ENCODE measurements at places on chromosomes 3 and 15.

- no peak for DNase-seq
These were observed 244.8 kb upstream of the IGF1R start for GRCh38 chr15:98403569-98403968.

- no peak for DNase-seq
These were observed 20.7 kb downstream of the HGD start for GRCh38 chr3:120661106-120661905.

GRCh38 chr15:26886566-26886965, 19.7 kb downstream of the GABRA5 start:
- DNase-seq = no peak

DNA sequence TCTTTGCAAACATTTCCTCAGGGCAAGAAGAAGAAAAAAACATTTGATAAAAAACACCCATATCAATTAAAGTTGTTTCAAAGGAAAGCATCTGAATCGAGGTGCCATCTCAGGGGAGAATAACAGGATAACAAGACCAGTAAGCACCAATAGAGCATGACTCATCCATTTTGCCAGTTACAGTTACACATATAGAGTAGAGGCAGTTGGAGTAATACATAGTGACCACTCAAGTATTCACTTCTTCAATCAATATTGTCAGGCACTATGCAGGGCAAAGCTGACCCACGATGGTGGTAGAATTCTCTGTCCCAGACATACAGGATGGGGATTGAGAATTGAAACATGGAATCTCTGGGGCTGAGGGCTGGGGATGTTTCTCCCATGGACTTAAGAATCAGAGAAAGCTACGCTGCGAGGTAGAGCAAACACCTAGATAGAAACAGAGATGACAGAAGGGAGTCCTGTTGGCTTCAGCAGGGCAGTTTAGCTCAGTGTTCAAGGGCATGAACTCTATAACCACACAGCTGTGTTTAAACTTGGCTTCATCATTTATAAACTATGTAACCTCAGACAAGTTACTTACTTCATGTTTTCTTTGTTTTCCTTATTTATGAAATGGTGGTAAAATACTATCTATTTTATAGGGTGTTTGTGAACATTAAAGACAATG, 186.4 kb upstream of the NANOGP8 start:
- DNase-seq = no peak

DNA sequence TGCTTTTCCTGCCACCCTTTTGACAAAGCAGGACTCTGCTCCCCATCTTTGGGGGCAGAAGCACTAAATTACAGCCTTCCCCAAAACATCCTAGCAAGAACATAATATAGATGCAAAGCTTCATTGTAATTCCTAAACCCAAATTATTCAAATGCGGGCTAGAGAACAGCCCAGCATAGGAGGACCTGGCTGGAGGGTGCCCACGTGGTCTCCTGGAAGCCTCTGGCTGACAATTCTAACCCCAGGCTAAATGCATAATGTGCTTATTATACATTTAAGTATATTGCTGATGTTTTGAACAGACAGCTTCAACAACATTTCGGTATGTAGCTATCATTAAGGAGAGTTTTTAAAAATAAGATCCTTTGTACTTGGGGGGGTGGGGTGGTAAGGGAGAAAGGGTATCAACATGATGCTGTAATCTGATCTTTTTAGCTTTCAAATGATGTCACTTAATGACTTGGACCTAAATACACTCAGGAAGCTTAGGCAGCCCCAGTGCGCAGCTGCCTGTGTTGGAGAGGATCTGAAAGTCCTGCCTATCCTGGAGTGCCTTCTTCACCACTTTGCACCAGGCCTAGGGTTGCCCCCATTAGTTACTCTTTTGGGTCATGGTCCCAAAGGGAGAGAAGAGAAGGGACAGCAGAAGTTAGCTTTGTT, 57.2 kb upstream of the USP3 start:
- DNase-seq = no peak

DNA sequence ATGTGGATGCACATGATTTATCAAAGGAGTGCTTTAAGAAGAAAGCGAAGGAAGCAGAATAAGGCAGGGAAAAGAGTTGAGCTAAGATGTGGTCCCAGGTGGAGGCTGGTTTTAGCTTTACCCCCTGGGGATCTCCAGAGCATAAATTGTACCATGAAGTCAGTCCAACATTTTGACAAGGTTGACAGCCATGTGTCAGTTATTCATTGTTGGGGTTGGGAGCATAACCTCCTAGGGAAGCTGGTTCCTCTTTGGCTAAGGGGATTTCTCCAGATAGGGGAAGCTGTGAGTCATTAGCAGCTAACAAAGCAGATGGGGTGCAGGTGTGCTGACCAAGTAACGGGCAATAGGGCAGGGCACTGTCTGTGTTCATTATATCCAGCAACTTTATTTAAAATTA, 123.7 kb upstream of the IGSF10 start:
- DNase-seq = no peak

GRCh38 chr3:129441782-129442181, 1.8 kb downstream of the IFT122 start:
- DNase-seq = no peak

DNA sequence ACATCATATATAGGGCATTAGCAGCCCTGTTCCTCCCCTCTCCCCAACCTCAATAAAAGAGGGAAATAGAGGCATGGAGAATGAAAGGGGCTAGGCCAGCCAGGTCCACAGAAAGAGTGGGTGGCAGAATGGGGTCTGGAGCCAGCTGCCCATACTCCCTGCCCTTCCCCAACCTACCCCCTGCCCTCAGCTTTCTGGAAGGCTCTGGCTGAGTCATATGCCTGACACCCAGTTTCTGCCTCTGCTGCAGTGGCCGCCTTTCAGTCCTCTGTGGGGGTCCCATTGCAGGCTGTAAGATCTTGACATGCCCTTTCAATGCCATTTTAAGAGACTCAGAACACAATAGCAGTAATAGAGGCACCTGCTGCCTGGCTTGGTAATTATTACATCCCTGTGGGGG, 95.7 kb downstream of the LINGO1 start:
- no peak for DNase-seq

DNA sequence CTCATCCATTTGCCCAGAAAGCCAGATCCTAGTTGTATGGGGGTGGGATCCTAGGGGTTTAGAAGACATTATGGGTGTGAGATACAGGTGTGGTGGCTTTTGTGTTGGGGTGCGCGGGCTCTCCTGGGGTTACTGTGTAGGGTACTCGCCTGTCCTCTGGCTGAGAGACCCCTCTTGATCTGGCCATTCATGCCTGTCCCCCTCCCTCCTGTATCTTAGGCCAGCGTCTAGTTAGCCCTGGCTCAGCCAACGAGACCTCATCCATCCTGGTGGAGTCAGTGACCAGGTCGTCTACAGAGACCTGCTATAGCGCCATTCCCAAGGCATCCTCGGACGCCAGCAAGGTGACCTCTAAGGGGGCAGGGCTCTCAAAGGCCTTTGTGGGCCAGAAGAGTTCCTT, 41.4 kb downstream of the DNASE1L3 start:
- DNase-seq = no peak

GRCh38 chr3:190064112-190064511, 56.6 kb downstream of the P3H2 start:
- DNase-seq = no peak

DNA sequence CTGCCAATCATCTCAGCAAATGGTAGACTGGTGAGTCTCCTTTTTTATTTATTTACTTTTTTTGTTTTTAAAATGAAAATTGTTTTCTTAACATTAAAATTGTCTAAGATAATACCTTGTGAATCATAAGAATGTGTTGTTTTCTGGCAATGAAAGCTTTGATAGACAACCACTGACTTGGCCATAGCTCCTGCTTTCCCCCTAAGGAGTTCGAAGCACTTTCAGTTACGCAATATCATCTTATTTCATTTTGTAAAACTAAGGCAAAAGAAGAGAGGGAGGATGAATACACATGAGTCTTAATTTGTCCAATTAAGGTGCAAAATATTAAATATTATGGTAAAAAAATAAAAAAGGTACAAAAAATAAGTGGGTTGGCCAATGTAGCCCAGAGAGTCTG, 74.8 kb upstream of the PLCL2 start:
- no peak for DNase-seq

DNA sequence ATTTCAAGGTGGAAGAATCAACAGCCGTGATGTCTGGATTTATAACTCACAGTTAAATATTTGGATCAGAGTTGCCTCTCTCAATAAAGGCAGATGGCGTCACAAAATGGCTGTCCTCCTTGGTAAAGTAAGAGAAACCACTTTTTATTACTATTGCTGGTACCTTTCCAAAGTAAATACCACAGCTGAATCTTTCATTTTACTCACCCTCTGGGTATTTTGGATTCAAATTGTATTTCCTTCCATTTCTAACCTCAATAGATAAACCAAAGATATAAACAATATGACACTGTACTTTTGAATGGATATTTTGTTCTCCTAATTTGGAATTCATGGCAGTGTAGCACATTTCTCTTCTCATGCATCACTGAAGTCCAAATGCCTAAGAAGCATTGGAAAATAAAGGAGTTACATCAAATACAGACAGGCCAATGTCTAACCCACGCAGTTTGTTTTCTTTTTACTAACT, 29.5 kb downstream of the KLHL24 start:
- no peak for DNase-seq

GRCh38 chr3:40099871-40100270, 209.6 kb upstream of the EIF1B start:
- no peak for DNase-seq

GRCh38 chr15:86850939-86851338, 771.3 kb downstream of the AGBL1 start:
- DNase-seq = no peak

- no peak for DNase-seq
These were observed 36.6 kb downstream of the CCDC66 start for GRCh38 chr3:56593455-56594158.

- no peak for DNase-seq
These were observed 133.8 kb upstream of the LRTM1 start for GRCh38 chr3:55061720-55062034.

- no peak for DNase-seq
These were observed 90.1 kb downstream of the AAGAB start for GRCh38 chr15:67164401-67164791.

DNA sequence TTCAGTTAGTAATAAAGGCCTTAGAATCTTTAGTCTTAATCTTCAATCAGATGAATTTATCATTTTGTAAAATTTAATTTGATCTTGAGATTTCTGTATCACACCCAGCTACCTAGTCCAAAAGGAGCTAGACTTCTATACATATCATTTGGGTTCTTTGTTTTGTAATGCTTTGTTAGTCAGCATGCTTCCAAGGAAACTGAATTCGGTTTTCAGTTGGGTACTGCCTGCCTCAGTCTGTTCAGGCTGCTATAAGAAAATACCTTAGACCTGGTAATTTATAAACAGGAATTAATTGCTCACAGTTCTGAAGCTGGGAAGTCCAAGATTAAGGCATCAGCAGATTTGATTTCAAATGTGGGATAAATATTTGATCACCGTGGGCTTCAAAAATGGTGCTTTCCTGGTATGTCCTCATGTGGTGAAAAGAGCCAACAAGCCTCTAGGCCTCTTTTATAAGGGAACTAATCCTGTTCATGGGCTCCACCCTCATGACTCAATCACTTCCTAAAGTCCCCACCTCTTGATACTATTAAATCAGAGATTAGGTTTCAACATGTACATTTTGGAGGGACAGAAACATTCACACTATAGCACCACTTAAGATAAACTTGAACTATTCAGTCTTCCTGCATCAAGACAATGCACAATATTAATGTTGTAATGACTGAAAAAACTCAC, 800.7 kb downstream of the NAALADL2 start:
- DNase-seq = no peak

DNA sequence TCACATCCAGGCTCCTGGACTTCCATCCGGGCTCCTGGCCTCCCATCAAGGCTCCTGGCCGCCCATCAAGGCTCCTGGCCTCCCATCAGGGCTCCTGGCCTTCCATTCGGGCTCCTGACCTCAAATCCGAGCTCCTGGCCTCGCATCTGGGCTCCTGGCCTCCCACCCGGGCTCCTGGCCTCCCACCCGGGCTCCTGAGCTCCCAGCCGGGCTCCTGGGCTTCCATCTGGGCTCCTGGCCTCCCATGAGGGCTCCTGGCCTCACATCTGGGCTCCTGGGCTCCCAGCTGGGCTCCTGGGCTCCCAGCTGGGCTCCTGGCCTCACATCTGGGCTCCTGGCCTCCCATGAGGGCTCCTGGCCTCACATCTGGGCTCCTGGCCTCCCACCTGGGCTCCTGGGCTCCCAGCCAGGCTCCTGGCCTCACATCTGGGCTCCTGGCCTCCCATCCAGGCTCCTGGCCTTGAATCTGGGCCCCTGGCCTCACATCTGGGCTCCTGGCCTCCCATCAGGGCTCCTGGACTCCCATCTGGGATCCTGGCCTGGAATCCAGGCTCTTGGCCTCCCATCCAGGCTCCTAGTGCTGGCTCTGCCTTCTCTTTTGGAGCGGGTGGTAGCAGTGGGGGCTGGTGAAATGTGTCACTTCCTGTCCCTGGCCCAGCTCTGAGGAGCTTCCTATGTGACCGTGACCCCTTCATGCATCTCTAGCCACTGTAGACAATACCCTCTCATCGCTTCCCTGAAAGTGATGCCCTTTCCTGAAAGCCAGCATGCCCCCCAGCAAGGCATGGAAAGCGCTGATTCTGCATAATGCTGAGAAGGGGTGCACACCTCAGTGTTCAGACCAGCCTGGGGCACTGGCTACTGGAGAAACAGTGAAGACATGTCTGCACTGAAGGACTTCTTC, 62.7 kb upstream of the BLM start:
- DNase-seq = no peak

- DNase-seq = no peak
These were observed 25.7 kb upstream of the MB21D2 start for GRCh38 chr3:192943393-192943792.

GRCh38 chr15:99537344-99537743, 28.4 kb upstream of the MEF2A start:
- no peak for DNase-seq

- no peak for DNase-seq
These were observed 704.1 kb upstream of the SGO1 start for GRCh38 chr3:20890111-20890519.

DNA sequence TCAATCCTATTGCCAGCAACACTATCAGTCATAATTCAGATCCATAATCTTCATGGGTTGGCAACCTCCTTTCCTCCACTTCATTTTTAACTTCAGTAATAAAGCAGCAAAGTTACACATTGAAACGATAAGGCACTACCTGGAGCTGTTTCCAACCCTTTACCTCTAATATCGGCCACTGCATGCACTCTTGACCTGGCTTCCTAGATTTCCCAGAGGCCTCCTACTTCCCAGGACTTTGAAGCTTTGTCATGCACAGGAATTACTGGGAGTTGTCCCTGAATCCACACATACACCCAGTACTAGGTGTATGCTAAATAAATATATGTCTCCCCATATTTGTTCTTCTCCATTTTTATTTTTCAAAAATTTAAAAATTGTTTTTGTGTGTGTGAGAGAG, 126.1 kb downstream of the PLD1 start:
- no peak for DNase-seq

DNA sequence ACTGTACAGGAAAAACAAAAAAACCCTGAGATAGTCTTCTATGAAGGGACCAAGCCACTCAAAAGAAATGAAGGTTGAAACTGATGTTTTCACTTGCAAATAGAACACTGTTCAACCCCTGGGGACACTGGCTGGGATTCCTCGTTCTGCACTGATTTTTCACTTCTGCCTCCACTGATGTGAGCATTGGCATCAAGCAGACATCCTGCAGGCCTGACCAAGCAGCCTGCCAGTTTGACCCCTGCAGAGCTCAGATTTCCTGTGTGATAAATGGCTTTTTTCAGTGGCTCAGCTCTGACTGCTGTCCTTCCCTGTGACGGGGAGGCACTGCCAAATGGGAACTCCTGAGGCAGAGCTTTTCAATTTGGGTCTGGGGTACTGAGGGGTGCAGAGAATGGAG, 50.0 kb downstream of the RASGRP1 start:
- peak; percentile 1 for DNase-seq
